ENCODE measurements at places on chromosomes 7 and 10.

GRCh38 chr7:3010161-3010560 is 33.5 kb downstream of the CARD11 start:
- no peak for DNase-seq

GRCh38 chr7:82443547-82444219 is at the start of gene CACNA2D1:
TSS of gene CACNA2D1 (minus strand) at chr7:82443777.
- DNase-seq, result peak; percentile 77

- no peak for DNase-seq
Measured at GRCh38 chr7:92875173-92875572, 38.8 kb upstream of the CDK6 start.

- no peak for DNase-seq
Measured at GRCh38 chr10:60377955-60378354, 11.7 kb downstream of the ANK3 start.

DNA sequence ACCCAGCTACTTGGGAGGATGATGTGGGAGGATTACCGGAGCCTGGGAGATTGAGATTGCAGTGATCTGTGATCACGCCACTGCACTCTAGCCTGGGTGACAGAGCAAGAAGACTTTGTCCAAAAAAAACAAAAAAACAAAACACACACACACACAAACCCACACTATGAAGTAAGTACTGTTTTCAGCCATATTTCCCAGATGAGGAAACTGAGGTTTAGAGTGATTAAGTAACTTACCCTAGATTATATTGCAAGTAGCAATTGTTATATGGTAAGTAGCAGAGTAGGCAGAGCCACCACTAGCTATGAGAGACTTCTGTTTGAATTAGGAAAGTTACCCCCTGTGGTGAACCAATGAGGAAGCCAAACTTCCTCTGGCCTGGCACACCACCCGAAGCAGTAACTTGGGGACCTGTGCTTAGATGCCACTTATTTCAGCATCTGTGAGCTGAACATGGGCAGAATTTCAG is 61.9 kb downstream of the MCU start:
- no peak for DNase-seq

DNA sequence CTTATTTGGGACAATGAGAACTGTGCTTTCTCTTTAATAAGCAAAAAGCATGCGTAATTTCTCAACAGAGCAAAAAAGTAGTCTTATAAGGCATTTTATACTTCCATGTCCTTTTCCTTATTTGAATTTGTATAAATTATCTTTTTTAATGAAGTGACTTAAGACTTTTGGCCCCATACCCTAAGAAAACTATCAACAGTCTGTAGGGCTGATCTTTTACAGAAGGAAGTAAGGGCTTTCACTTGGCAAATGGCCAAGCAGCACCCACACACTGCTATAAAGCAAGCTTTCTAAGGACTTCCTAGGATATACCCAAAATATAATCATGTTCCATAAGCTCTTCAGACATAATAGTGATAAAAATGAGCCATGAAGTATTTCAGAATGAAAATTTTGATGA is 3.4 kb downstream of the CRPPA start:
- no peak for DNase-seq

DNA sequence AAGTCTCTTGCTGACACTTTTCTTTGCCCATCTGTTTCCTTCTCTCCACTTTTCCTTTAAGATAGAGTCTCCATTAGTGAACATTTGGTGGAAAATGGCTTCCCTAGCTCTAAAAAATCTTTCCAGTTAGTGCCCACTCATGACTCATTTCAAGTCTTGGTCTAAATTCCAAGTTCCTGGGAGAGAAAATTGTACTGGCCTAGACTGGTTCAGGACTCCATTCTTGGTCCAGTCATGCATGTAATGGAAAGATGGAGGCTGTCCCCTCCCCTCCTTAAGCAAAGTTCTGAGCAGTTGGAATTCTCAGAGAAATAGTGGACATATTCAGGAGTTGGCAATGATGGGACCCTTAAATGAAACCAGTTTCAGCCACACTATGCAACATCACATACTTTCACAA is 3.8 kb upstream of the ALDH18A1 start:
- no peak for DNase-seq

DNA sequence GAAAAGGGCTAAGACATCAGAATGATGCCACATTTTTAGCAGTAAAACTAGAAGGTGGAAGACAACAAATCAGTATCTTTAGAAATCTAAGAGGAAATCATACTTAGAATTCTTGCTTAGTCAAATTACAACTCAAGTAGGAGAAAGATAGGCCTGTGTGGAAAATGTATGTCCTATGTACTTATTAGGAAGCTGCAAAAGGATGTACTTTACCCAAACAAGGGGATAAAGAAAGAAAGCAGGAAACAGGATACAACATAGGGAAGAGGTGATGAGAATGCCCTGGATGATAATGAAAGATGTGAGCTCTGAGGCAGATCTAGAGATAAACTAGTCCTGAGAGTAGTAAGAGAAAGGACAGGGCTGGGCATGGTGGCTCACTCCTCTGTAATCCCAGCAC is 54.9 kb downstream of the RNLS start:
- DNase-seq, result no peak

DNA sequence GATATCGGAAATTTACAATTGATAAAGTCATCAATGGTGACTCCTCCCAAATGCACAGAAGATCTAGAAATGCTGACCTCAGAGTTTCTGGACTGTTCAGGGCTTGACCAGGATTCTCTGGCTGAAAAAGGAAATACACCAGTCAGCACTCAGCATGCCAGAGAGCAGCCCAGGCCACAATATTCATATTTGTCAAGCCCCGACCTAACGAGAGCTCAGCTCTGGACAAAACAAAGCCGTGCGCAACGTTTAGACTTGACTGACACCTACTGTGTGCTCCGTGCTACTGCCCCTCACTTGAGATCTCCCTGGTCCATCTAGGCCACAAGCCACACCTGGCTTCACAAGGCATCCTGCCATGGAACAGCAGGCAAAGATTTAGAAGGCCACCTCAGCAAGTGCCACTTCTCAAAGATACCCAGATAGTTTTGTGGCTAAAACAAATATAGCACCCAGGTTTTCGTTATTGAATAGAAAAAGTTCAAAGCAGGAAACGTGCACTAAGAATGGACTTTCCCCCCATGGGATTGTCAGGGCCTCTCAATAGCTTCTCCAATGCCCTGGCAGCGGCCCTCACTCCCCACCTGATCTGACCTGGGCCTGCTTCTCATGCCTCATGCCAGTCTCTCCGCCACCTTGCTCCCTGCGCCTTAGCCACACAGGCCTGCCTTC is 218.3 kb downstream of the FAM107B start:
- no peak for DNase-seq

DNA sequence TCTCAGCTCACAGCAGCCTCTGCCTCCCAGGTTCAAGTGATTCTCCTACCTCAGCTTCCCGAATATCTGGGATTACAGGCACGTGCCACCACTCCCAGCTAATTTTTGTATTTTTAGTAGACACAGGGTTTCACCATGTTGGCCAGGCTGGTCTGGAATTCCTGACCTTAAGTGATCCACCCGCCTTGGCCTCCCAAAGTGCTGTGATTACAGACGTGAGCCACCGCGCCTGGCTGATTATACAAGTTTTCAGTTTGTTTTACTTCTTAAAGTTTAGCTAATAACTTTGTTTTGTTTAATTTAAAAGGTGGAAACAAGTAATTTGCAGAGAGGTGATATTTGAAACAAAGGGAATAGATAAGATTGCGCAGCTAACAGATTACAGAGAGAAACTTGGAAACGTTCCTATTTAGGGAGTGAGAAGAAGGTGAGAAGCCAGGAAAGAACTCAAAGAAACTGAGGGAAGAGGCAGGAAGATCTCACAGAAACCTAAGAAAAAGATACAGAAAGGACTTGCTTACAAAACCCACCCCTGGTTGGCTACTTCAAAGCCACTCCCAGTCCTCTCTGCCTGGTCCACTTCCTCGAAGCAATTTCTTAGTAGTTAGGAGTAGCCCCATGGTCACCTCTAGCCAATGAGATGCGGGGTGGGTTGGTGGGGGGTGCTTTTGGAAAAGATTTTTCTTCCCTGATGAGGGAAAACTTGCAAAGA is 15.0 kb upstream of the PDLIM1 start:
- DNase-seq, result no peak

DNA sequence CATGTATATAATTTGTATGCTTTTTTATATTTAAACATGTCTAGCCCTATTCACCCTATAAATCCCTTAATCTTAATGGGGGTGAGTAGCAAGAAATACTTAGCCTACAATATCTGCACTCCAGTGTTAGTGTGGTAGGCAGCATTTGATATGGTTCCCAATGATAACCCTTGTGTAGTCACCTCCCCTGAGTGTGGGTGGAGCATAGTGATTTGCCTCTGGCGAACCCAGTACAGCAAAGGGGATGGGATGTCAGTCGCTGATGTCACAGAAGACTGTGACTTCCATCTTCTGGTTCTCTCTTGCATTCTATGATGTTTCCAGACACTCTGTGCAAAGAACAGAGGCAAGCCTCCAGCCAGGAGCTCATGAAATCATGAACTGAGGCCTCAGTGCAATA is 211.2 kb downstream of the CRPPA start:
- DNase-seq, result no peak

GRCh38 chr10:72685264-72685921 is 6.5 kb upstream of the MCU start:
- no peak for DNase-seq

GRCh38 chr7:25026156-25026555 is 46.2 kb upstream of the OSBPL3 start:
- DNase-seq, result no peak

- no peak for DNase-seq
Measured at GRCh38 chr10:22599048-22599561, 115.3 kb downstream of the PIP4K2A start.

GRCh38 chr7:24836084-24836483 is 78.8 kb upstream of the GSDME start:
- DNase-seq, result no peak

DNA sequence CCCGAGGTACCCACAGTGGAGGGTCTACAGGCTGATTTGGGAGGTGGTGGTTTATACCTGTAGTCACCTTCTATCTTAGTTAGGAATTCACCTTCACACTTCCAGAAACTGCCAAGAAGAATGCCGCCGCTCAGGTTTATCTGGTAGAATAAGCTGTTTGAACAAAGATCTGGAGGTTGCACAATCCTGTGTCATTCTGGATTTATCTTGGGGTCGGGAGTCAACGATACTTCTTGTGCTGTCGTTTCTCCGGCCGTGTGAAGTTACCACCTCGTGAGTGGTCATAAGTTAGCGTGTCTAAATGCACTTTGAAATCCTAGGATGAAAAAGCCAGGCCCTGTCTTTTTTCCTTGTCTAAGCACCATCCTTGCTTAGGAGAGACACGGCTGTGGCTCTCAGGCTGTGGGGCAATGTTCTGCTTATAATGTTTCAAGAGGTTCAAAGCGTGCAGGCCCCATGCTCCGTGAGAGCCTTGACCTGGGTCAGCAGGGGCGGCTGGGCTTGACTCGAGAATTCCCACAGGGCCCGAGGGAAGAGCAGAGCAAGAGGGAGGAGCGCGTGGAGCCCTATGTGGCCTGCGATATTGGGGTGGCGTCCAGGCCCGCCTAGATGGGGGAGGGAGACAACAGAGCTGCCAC is 35.5 kb downstream of the GRIFIN start:
- DNase-seq, result no peak

DNA sequence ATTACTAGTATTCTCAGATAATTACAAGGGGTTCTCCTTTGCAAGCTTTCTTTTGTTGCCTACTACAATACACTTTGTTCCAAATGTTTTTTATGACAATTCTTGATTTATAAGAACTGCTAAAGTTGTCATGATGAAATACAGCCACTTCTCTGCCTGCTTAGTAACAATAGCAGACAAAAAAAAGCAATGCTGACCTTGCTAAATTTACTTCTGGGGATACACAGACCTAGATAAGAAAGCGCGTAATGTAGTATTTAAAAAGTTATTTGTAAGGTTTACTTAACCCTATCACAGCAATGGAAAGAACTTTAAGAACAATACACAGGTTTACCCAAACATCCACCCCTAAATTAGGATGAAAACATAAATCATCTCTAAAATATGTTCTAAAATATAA is 311.1 kb downstream of the DOCK4 start:
- DNase-seq, result no peak

DNA sequence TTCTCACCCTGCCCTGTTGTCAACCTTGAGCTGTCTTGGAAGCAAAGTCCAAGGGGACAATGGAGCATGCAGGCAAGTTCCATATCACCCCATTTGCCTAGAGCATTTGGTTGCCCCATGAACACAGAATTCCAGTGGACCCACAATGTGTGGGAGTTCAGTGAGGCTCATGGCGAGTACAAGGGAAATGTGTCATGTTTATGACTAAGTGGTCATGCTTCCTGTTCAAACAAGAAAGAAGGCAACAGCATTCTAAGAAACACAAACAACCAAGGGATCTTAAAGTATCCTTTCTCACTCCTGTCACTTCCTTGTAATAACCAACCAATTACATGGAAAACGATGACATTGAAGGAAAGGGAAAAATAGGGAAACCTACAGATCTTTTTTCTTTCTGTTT is 513.0 kb downstream of the INHBA start:
- DNase-seq, result no peak

GRCh38 chr7:98753989-98754479 is 115.8 kb downstream of the TMEM130 start:
- DNase-seq, result peak; percentile 25

- DNase-seq, result no peak
Measured at GRCh38 chr7:131174855-131175254, 152.8 kb upstream of the MKLN1 start.

GRCh38 chr7:90290244-90291113 is 30.6 kb downstream of the FAM237B start:
- no peak for DNase-seq

- DNase-seq, result no peak
Measured at GRCh38 chr7:40583667-40584444, 449.1 kb downstream of the SUGCT start.

DNA sequence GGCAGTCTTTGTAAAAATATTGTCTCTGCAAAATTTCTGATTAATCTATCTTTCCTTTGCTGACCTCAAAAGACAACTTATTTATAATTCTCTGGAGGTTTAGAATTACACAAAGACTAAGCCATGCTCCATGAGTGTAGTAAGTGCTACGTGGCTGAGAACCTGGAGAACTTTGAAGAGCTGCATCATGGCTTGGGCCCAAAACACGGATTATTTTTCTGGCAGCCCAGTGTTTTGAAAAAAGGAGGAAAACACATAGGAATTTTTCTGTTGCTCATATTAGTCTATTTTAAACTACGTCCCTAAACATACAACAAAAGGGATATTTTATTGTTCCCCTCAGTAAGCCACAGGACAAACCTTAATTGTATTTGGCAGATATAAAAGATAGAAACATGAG is 360.7 kb upstream of the MYO3A start:
- DNase-seq, result no peak

- DNase-seq, result no peak
Measured at GRCh38 chr10:45409782-45410181, 35.8 kb downstream of the ALOX5 start.

GRCh38 chr10:15990535-15991129 is 130.3 kb upstream of the MINDY3 start:
- no peak for DNase-seq

- no peak for DNase-seq
Measured at GRCh38 chr7:42671627-42672026, 240.2 kb downstream of the C7orf25 start.

- DNase-seq, result no peak
Measured at GRCh38 chr10:22978287-22978686, 50.4 kb downstream of the ARMC3 start.
